ENCODE measurements at places on chromosomes 11 and 22. TPM values are rescaled to one million over a fixed set of nuclear protein-coding genes. Genes with fewer than 3 reads are reported as not detected.

Gene LMNTD2
- polyA plus RNA-seq: 0.52 TPM

DNA sequence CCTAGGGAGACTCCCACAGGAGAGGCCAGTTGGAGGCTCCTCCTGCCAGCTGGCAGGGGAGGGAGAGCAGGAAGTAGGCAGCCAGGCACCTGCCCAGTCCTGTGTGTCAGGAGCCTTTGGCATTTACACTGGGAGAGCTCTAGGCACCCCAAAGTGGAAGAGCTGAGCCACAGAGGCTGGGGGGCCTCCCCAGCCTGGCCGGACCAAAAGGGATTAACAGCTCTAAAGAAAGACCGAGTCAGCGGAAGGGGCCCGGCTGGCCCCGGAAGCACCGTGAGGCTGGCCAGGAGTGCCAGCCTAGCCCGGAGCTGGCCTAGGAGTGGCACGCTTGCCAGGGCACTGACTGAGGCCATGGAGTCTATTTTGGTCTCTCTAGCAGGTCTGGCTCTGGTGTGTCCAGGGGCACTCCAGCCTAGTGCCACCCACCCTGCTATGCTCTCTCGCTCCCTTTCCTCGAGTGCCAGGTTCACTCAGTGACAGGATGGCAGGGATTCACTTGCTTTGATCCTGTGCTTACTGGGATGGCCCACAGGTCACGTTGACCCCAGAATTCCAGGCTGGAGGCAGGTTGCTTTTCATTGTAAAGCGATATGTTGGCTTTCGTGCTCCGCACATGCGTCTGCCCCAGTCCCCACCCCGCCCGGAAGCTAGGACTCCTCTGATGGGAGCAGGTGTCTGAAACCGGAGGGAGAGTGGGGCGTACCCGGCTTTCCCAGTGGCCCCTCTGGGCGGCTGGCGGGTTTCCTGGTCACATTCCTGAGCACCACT lies 3.3 kb upstream of the KMT5B start:
- no peak for DNase-seq

Gene C11orf52
- 3.1 TPM for polyA plus RNA-seq

DNA sequence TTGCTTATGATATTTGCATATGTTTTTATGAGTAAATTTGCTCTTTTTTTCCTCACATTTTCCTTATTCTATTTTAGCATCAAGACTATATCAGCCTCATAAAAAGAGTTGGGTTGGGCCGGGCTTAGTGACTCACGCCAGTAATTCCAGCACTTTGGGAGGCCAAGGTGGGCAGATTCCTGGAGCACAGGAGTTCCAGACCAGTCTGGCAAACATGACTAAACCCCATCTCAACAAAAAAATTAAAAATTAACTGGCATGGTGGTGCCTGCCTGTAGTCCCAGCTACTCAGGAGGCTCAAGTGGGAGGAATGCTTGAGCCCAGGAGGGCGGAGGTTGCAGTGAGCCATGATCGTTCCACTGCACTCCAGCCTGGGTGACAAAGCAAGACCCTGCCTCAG lies 148.8 kb upstream of the ANO5 start:
- DNase-seq: no peak

GRCh38 chr11:123030517-123030916 lies 31.4 kb downstream of the HSPA8 start:
- no peak for DNase-seq

Gene KLHDC7B
- polyA plus RNA-seq: 0.03 TPM

Gene OR52N4
- not detected for polyA plus RNA-seq

GRCh38 chr11:12092714-12093113 lies 17.7 kb upstream of the MICAL2 start:
- no peak for DNase-seq

Gene PTH
- polyA plus RNA-seq: not detected

DNA sequence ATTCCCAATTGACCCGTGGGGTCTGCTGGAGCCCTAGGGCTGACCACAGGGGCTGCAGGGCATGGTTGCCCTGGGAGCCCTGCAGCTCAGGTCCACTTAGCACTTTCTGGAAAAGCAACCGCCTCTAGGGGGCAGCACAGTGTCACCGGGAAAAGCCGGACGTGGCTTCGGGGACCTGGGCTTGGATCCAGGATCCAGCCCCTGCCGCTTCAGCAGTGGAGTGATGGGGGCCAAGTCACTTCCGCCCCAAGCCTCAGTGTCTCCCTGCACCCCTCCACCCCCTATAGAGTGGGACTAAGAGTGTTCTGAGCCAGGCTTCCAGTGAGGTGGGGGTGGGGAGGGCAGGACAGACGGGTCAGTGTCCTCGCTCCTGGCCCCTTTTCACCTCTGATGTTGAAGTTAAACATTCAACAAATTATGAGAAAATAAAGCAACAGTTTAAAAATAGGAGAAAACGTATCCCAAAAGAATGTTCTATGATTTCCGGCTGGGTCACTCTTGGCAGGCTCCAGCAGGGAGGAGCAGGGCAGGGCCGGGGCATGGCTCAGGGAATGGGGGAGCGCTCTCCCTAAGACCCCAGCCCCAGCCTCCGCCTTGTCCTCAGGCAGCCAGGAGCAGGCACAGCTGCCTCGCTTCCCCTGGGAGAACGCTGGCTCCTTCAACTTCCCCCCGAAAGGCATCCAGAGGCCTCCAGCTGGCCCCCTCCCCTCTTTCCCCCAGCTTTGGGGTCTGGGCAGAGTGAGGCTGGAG lies 96.5 kb upstream of the FGF3 start:
- peak; percentile 67 for DNase-seq

Gene FAM111B
- polyA plus RNA-seq: 5.6 TPM

Gene CPSF7
- polyA plus RNA-seq: 72.1 TPM

Gene ANO1
- 6.3 TPM for polyA plus RNA-seq

- DNase-seq: no peak
These were observed 12.4 kb upstream of the MTMR3 start for GRCh38 chr22:29870574-29870973.

Gene CSF2RB
- 1.6 TPM for polyA plus RNA-seq

Gene DCHS1
- polyA plus RNA-seq: 35.8 TPM

GRCh38 chr11:15159085-15159484 lies 44.4 kb downstream of the INSC start:
- DNase-seq: no peak

DNA sequence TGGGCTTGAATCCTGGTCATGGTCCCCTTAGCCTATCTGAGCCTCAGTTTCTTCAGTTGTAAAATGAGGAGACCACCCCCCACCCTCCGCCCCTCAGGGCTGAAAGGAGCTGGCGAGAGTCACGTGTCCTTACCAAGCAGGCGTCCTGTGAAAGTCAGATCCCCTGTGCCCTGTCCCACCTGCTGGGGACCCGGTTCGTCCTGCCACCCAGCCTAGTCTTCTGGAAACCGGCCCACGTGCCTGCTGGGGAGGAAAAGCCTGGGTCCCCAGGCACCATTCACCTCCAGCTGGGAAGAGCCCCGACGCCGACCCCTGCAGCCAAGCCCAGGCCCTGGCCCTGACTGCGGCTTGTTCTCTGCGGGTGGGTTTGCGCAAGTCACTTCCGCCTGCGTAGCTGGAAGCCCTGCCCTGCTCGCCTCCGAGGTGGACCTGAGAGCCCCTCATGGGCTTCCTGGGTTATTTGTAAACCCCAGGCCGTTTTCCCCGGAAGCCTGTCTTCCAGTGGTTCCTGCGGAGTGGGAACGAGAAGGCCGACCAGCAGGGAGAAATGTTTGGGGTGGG lies 679 bp upstream of the SSH3 start:
- no peak for DNase-seq

Gene JOSD1
- 30.9 TPM for polyA plus RNA-seq

- DNase-seq: no peak
These were observed 589.3 kb downstream of the INSC start for GRCh38 chr11:15704064-15704463.

DNA sequence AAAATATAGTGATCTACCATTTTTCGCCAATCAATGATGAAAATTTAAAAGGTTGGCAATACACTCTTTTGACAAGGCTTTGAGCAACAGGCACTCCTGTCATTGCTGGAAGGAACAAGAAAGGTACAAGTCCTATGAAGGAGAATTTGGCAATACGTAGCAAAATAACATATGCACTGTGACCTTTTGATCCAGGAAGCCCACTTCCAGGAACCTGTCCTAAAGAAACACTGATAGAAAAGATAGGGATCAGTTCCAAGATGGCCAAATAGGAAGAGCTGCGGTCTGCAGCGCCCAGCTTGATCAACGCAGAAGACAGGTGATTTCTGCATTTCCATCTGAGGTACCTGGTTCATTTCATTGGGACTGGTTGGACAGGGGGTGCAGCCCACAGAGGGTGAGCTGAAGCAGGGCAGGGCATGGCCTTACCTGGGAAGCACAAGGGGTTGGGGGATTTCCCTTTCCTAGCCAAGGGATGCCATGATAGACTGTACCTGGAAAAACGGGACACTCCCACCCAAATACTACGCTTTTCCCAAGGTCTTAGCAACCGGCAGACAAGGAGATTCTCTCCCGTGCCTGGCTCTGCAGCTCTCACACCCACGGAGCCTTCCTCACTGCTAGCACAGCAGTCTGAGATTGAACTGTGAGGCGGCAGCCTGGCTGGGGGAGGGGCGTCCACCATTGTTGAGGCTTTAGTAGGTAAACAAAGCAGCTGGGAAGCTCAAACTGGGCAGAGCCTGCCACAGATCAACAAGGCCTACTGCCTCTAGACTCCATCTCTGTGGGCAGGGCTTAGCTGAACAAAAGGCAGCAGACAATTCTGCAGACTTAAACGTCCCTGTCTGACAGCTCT lies 69.7 kb upstream of the GALNT18 start:
- no peak for DNase-seq

GRCh38 chr11:122617926-122618325 lies 37.6 kb upstream of the UBASH3B start:
- DNase-seq: no peak

- no peak for DNase-seq
These were observed 21.7 kb downstream of the PTPN5 start for GRCh38 chr11:18769802-18770456.

Gene TRIM29
- polyA plus RNA-seq: not detected

Gene SCN4B
- polyA plus RNA-seq: 4.7 TPM

DNA sequence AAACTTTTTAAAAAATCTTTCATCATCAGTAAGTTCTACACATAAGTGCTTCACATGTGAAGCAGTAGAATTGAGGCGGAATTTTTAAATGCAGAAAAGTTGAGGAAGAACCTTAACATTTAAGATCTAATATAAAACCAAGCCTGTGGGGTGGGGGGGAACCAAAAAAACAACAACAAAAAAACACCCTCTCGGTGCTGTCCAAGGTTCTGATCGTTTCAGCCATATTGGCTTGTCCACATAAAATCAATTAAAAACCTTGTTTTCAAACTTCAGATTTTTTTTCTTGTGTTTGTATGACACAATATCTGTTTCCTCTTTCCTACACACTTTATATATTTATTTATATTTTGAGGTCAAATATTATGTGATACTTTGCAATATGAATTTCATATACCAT lies 130.0 kb downstream of the WNT7B start:
- DNase-seq: no peak

DNA sequence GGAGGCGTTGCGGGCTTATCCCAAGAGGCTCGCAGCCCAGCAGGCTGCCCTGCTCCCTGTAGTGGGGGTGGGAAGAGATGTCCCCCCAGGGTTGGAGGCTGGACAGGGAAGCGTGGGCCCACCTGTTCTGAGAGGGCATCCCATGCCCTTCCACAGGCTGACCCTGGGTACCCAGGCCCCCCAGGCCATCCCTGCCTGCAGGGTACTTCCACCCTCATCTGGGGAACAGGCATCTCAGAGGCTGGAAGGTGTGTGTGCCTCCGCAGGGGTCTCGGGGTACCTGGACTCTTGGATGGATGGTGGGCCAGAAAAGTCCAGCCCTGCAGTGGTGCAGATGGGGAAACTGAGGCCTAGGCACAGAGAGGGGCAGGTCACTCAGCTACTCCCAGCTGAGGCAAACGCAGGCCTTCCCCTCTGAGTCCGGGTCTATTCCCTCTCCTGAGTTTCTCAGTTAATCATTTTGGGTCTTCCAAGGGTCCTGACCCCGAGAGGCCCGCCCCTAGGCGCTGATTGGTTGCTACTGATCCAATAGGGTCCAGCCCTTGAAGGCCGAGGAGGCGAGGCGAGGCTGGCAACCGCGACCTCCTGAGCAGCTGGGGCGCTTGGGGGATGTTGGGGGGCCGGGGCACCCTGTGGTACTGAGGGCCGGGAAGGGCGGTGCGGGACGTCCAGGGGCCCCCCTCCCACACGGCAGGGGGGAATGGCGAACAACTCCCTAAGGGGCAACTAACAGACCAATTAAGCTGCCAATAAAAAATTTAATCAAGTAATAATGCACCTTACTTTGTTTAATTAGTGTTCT lies 23.8 kb downstream of the FLRT1 start:
- DNase-seq: no peak

Gene TIMP3
- polyA plus RNA-seq: 89.6 TPM

- DNase-seq: no peak
These were observed 86.4 kb downstream of the KIRREL3 start for GRCh38 chr11:126914166-126914565.

Gene NEU3
- polyA plus RNA-seq: 23.1 TPM

GRCh38 chr11:34363363-34364084 lies 5.7 kb upstream of the ABTB2 start:
- DNase-seq: no peak

- no peak for DNase-seq
These were observed 15.3 kb downstream of the C11orf54 start for GRCh38 chr11:93756748-93757147.

Gene MRGPRE
- polyA plus RNA-seq: not detected

DNA sequence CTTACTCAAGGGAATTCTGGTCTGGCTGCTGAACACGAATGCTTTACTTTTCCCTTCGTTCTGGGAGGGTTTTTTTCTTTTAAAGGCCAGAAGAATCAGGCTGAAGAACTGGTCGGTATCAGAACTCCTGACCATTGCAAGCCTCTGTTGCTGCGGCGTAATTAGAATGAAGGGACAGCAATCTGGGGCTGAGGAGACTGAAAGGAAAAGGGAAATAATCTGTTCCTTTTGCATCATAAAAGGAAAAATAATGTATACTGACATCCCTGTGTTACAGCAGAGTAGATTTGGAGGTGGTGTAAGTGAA lies 670 bp downstream of the SC5D start:
- DNase-seq: no peak

DNA sequence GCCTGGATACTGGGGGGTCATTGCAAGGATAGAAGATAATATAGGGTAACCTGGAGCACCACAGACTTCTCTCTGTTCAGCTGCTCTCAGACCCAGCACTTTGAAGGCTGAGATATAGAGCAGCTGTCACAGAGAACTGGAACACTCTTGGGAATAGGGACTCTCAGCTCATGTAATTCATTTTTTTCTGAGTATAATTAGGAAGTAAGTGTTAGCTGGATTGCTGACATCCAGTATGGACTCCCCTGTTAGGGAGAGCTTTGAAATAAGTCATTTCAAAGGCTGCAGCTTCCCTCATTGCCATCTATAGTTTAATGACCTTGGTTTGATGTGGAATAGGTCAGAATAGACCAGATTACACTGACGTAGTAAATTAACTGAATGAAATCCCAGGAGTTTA lies 120.8 kb upstream of the POU2AF2 start:
- DNase-seq: no peak

- no peak for DNase-seq
These were observed 23.1 kb upstream of the PHLDA2 start for GRCh38 chr11:2952290-2952689.

- DNase-seq: no peak
These were observed 7.5 kb upstream of the MYO7A start for GRCh38 chr11:77120571-77120970.

Gene CFAP68
- 15.7 TPM for polyA plus RNA-seq
